Breast epithelium (tissue), 4 donors: ENCODE measurements at places on chromosomes 5 and 9.
A peak's percentile ranks its signal among the peaks of the same experiment; 100 is the strongest.

DNA sequence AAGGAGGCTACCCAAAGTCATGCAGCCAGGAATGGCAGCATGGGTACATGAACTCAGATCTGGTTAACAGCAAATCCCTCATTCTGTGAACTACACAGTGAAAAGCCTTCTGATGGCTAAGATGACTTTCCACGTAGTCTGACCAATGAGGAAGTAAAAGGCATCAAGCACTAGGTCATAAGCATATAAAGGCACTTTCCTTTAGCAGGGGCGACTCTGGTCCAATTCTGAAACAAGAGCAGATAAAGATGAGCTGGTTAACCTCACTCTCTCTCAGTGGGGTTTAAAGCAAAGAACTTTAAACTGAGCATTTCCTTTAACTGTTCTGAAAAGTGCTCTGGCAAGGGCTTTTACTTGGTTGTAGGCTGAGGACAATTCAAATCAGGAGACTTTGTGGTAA lies 21.1 kb downstream of the PSMB7 start:
- H3K4me3 ChIP-seq, result no peak overlapping the region
- no peaks in the 10 kb centered on the region for H3K27me3 ChIP-seq
- H3K4me1 ChIP-seq, result peaks cover 3% of the 10 kb centered on the region
- no peak overlapping the region for H3K27ac ChIP-seq
- DNase-seq, result no peak

DNA sequence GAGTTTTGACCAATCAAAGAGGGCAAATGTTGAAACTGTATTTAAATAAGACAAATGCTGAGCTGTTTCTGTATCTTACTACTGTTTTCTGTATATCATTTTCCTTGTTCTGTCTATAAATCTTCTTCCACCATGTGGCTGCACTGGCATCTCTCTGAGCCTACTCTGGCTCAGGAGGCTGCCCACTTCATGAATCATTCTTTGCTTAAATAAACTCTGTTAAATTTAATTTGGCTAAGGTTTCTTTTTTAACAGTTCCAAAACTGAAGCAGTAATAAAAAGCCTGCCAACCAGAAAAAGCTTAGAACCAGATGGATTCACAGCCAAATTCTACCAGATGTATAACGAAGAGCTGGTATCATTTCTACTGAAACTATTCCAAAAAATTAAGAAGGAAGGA lies 40.2 kb upstream of the TAS2R1 start:
- H3K4me1 ChIP-seq, result no peaks in the 10 kb centered on the region
- no peak overlapping the region for H3K4me3 ChIP-seq
- no peaks in the 10 kb centered on the region for H3K36me3 ChIP-seq
- H3K27ac ChIP-seq, result no peak overlapping the region
- no peak for DNase-seq

DNA sequence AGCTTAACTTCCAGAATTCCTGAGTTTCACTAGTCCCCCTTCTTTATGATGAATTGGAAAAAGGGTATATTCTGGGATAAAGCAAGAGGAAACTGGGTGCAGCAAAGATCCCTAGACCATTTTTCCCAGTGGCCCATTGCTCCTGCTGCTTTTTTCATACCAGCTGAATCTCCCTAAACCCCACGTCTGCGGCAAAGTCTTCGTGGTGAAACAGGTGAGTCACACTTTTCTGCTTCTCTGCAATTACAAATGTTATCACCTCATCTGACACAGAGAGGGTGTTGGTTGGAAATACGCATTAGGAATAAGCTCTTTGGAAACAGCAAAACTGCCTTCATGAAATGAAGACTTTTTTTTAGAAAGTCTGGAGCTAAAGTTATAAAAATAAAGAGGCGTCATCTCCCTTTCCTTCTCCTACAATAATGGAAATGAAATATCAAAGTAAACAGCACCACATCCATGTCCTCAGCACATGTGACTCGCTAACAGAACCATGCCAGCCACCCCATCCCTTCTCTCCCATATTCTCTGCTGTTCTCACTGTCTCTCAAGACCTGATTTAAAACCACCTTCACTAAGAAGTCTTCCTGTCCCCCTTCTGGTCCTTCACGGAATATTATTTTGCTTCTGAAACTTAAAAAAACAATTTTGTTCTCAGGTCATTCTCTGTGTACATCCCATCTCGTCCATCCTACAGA lies 39.5 kb upstream of the GLRX start:
- DNase-seq, result no peak
- H3K4me1 ChIP-seq, result no peaks in the 10 kb centered on the region
- H3K4me3 ChIP-seq, result peak overlapping the region; percentile 9
- no peaks in the 10 kb centered on the region for H3K27me3 ChIP-seq

DNA sequence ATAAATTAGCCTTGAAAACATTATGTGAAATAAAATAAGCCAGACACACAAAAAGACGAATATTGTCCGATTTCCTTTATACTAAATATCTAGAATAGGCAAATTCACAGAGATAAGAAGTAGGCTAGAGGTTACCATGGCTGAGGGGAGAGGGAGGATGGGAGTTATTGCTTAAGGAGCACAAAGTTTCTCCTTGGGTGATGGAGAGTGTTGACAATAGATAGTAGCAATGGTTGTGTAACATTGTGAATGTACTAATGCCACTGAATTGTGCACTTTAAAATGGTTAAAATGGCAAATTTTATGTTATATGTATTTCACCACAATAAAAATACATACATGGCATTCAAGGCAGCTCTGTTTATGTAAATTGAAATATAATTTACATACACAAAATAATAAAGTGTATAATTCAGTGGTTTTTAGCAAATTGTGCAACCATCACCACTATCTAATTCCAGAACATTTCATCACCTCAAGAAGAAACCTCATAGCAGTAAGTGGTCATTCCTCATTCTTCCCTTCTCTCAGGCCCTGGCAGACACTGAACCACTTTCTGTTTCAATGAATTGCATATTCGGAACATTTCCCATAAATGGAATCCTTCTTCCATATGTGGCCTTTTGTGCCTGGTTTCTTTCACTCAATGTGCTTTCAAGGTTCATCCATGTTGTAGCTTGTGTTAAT lies 59.2 kb downstream of the NDST1 start:
- no peak overlapping the region for H3K4me3 ChIP-seq
- no peaks in the 10 kb centered on the region for H3K4me1 ChIP-seq
- no peak for DNase-seq
- no peaks in the 10 kb centered on the region for H3K27me3 ChIP-seq
- no peak overlapping the region for H3K27ac ChIP-seq

GRCh38 chr5:57422993-57423392 lies 59.6 kb downstream of the ACTBL2 start:
- DNase-seq, result no peak
- no peaks in the 10 kb centered on the region for H3K36me3 ChIP-seq
- H3K4me1 ChIP-seq, result no peaks in the 10 kb centered on the region
- H3K4me3 ChIP-seq, result no peak overlapping the region
- H3K27me3 ChIP-seq, result no peaks in the 10 kb centered on the region

GRCh38 chr5:74364507-74364906 lies 276.0 kb downstream of the ENC1 start:
- no peak for DNase-seq
- H3K27ac ChIP-seq, result no peak overlapping the region
- no peaks in the 10 kb centered on the region for H3K27me3 ChIP-seq
- no peaks in the 10 kb centered on the region for H3K36me3 ChIP-seq
- H3K4me3 ChIP-seq, result no peak overlapping the region

DNA sequence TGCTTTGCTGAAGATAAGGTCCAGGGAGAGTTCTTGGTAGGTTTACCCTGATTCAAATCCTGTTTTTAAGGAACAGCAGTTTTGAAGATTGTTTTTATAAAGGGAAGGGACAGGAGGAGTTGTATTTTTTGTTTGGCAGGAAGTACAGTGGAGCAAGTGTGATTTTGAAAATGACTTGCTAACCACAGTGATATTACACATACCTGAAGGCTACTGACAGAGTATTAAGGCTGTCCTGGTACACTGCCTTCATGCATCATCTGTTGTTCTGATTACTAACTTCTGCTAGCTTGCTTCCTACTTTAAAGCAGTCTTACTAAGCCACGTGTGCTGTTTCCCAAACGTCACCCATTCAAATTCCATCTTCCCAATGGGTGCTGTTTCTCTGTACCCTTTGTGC lies 559.5 kb upstream of the SGCD start:
- no peaks in the 10 kb centered on the region for H3K36me3 ChIP-seq
- H3K27me3 ChIP-seq, result no peaks in the 10 kb centered on the region

DNA sequence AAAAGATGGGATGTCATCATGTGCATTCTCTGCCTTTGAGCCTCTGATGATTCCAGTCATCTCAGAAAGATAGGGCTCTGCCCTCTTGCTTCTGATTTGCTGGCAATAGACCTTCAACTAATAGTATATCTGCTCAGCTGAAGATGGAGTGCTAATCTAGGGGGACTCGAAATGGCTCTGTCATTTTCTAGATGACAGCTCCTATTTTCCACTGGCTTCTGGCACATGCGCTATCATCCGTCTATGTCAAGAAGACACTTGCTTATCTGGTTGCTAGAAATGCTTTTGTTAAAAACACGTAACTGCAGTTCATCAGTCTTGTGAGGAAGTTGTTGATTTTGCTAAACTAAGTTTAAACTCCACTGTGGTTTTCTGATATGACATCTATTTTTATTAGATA lies 265.5 kb upstream of the ZNF608 start:
- H3K27ac ChIP-seq, result no peak overlapping the region
- H3K27me3 ChIP-seq, result no peaks in the 10 kb centered on the region
- no peaks in the 10 kb centered on the region for H3K36me3 ChIP-seq
- H3K4me3 ChIP-seq, result no peak overlapping the region
- no peak for DNase-seq
- no peaks in the 10 kb centered on the region for H3K4me1 ChIP-seq

- no peak overlapping the region for H3K27ac ChIP-seq
- H3K36me3 ChIP-seq, result no peaks in the 10 kb centered on the region
- no peak overlapping the region for H3K4me3 ChIP-seq
- H3K27me3 ChIP-seq, result no peaks in the 10 kb centered on the region
- no peaks in the 10 kb centered on the region for H3K4me1 ChIP-seq
Observed at GRCh38 chr9:74035786-74036185, 461.3 kb upstream of the RORB start.

DNA sequence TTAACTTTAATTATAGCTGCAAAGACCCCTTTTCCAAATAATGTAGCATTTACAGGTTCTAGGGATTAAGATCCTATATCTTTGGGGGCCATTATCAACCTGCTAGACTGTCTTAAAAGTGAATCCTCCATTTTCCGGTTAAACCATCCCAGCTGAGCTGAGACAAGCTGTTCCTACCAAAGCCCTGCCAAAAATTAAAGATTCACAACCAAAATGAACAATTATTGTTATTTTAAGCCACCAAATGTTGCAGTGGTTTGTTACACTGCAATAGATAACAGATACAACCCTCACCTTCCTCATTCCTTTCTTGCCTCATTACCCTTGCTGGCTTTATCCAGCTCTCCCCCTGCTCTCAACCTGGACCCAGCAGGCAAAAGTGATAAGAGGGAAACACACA lies 343.4 kb downstream of the CDK5RAP2 start:
- H3K27me3 ChIP-seq, result no peaks in the 10 kb centered on the region
- no peak for DNase-seq
- H3K27ac ChIP-seq, result no peak overlapping the region
- H3K36me3 ChIP-seq, result no peaks in the 10 kb centered on the region
- no peaks in the 10 kb centered on the region for H3K4me1 ChIP-seq
- no peak overlapping the region for H3K4me3 ChIP-seq

GRCh38 chr5:79837761-79838551 lies 148.3 kb downstream of the CMYA5 start:
- no peak overlapping the region for H3K4me3 ChIP-seq
- no peaks in the 10 kb centered on the region for H3K36me3 ChIP-seq
- H3K27ac ChIP-seq, result no peak overlapping the region
- DNase-seq, result no peak

DNA sequence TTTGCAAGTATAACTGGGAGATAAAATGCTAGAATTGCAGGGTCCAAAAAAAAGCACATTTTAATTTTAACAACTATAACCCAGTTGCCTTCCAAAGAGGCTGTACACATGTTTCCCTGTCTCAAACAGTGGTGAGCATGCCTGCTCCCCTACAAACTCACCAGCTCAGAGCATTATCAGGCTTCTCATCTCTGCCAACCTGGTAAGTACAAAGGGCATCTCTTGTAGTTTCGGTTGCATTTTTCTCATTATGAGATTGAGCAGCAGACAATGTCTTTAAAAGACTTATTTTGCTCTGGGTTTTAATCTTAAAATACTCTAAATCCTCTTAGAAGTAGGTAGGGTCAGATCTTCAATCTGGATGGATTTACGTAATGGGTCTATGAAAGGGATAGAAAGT lies 107.1 kb upstream of the MSX2 start:
- H3K36me3 ChIP-seq, result no peaks in the 10 kb centered on the region
- no peak overlapping the region for H3K4me3 ChIP-seq
- no peak overlapping the region for H3K27ac ChIP-seq
- H3K4me1 ChIP-seq, result no peaks in the 10 kb centered on the region

DNA sequence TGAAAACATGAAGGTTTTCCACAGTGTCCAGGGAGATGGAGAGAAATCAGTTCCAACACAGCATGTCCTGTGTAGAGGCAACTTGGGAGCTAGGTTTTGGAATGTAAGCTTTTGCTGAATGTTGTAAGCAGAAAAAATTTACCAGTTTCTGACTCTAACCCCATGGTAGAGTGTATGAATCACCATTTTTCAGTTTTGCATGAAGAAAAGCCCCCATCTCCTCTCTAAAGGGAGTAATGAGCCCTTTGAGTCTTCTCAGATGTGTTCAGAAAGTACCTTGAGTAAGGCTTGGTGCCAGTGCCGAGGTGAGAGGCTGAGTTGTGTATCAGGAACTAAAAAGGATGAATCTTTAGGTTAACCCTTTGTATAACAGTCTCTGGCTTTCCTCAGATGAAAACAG lies 96.2 kb downstream of the ADRB2 start:
- H3K4me3 ChIP-seq, result no peak overlapping the region
- no peaks in the 10 kb centered on the region for H3K4me1 ChIP-seq
- DNase-seq, result no peak
- no peaks in the 10 kb centered on the region for H3K27me3 ChIP-seq
- H3K27ac ChIP-seq, result no peak overlapping the region
- no peaks in the 10 kb centered on the region for H3K36me3 ChIP-seq

GRCh38 chr5:179815491-179816249 lies 5.0 kb upstream of the SQSTM1 start:
- H3K4me1 ChIP-seq, result peaks cover 16% of the 10 kb centered on the region
- H3K27me3 ChIP-seq, result no peaks in the 10 kb centered on the region
- H3K36me3 ChIP-seq, result no peaks in the 10 kb centered on the region
- H3K4me3 ChIP-seq, result no peak overlapping the region
- no peak for DNase-seq

DNA sequence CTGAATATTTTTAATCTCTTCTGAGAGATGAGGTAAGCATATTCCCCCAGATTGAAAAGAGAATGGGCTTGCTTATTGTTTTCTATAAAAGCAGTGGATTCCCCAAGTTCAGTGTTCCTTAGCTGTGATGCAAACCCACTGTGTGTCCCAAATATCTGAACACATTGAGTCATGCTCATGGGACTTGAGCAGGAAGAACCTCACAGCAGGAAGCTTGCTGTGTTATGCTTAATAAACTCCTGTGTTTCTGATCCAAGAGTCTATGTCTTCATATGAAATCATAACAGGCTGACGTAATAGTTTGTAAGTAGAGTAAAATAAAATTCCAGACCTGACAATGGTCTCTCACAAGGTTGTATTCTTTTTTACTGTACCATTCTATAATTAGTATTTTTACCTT lies 24.8 kb upstream of the LOX start:
- H3K27me3 ChIP-seq, result no peaks in the 10 kb centered on the region
- H3K4me1 ChIP-seq, result no peaks in the 10 kb centered on the region
- no peak overlapping the region for H3K4me3 ChIP-seq
